ENCODE measurements at places on chromosomes 2 and 18. TPM values are rescaled to one million over a fixed set of nuclear protein-coding genes. Genes with fewer than 3 reads are reported as not detected.
A peak's percentile ranks its signal among the peaks of the same experiment; 100 is the strongest.

DNA sequence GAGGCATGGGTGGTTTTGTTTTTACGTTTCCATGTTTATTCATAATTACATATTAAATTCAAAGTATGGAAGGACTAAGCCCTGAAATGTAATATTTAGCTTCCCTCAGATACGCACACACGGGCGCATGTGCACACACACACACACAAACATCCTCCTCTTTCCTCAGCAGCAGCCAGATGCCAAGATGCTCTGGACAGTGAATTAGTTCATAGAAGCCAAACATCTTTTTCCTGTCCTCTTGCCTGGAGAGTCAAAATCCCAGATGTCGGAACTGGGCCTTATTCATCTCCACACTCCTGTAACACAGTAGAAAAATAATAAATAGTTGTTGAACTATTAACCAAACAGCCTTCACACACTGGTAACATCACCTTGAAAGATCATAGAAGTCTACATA is 273.1 kb downstream of the SP3 start:
- DNase-seq = no peak

DNA sequence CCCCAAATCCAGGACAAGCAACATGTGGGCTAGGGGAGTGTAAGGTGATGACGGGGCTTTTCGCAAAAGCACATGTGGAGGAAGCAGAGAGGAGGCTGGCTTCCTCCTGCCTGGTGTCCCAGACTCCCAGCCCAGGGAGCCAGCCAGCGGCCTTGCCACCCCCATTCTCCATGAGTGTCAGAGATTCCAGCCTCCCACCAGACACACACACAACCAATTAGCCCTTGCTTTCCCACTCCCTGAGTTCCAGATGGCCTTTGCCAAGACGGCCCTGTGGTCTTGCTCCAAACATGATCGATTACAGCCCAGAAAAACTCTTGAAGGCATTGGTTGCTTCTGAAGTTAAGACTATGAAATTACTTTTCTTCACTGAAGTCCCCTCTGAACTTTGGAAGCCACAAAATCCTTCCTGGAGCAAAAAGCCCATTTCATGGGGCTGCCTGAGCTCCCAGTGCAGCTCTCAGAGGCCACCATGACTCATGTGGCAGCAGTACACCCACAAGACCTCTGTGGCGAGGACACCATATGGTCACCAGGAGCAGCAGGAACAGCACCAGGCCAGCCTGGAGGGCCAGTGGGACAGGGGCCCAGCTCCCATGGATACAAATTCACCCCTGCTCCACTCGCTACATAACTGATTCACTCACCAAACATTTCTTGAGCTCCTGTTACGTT is 69.1 kb upstream of the PID1 start:
- DNase-seq = peak; percentile 82

GRCh38 chr2:110124939-110125691 is 9.5 kb upstream of the MALL start:
- peak; percentile 47 for DNase-seq

DNA sequence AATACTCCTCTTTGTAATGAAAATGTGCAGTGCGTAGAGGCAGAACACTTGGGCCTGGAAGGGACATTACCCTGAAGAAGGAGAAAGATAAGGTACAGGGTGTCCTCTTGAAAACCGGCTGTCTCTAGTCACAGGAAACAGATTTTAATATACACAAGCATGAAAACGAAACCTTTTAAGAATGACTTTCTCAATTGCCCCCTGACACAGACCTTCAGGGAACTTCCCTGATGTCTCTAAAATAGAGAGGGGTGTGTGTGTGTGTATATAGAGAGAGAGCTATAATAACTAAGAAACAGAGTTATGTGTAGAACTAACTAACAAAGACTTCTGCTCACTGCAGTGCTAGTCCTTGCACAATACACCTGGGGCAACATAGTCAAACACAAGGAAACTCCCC is 780.0 kb downstream of the CNTNAP5 start:
- no peak for DNase-seq

GRCh38 chr2:48750128-48750739 is 5.3 kb downstream of the LHCGR start:
- DNase-seq = no peak

- peak; percentile 58 for DNase-seq
Measured at GRCh38 chr18:26405190-26405801, 143.1 kb downstream of the KCTD1 start.

DNA sequence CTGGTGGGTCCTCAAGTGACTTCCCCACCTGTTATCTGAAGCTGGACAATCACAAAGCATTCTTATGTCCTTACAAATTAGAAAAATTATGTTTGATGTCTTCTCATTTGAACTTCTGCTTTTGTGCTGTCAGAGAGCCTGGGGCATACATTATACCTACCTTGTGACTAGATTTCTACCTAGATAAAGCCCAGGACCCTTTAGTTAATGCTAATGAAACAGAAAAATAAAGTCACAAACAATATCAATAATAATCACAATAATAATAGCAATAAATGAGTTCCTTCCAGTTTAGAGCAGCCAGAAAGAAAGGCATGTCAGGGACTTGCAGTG is 456.4 kb downstream of the SETBP1 start:
- DNase-seq = no peak

- DNase-seq = peak; percentile 65
Measured at GRCh38 chr2:71101656-71102055, 28.4 kb downstream of the MCEE start.

ACMSD gene
- total RNA-seq = not detected

RGPD5 gene
- total RNA-seq = 14.6 TPM
